Amygdala (tissue), 56 donors: ENCODE measurements at places on chromosomes 11 and 22.

- no peak for DNase-seq
Observed at GRCh38 chr22:29933619-29934018, 50.6 kb downstream of the MTMR3 start.

DNA sequence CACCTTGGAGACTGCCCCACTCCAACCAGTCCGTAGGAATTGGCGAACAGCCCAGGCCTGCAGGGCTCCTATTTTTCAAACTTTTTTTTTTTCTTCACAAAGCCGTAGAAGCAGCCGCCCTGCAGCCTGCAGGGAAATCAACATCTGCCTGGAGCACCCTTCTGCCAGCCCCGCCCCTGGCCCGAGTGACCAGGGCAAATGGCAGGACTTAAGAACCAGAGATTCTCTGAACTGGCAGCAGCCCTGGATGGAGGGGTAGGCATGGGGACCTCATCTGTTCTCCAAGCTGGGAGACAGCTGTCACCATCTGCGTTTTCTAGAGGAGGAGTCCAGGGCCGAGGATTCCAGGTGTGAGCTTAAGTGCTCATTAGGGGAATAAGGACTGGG, 5.6 kb downstream of the SCN2B start:
- DNase-seq = no peak

DNA sequence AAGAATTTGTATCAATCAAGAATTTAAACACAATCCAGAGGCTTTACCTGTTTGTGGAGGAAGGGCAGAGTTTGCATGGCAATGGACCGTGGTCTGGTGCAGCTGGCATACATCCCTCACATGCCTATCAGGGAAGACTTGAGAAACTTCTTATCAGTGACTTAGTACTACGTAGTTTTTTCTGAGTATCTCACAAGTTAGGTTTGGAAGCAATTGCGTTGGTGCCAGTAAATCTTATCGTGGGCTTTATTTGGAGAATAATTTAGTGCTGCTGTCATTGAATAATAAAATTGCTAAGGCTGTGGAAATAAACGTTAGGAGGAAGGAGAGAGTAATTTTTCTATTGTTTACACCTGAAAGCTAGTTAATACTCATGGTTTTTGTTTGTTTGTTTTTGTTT, 72.3 kb downstream of the PRMT3 start:
- no peak for DNase-seq

DNA sequence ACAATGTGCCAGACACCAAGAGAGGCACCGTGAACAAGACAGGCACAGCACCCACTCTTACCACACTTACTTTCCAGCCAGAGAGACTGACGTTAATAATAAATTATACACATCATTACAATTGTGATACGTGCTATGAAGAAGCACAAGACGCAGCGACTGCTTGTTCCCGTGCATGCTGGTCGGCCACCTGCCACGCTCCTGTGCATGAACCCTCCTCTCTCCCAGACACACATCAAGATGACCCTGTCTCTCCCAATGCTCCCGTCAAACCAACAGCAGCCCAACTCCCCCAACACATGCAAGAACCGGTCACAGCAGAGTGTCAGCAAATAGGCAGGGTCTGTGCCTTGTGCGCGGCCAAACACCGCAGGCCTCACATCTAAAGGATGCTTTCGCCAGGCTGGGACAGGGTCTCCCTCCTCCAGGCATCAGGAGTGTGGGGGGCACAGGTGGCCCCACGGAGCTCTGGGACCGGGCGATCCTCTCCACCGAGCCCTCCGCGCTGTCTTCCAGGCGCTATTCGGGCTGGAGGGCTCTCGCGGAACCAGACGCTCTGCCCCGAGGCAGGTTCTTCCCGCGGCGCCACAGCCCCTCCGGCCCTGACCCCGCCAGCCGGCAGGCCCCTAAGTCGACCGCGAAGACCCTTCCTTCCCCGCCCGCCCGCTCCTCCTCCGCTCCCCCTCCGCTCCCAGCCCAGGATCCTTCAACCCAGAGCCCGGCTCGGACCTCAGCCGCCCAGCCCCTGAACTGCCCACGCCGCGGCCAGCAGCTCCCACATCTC, 533 bp downstream of the SERGEF start:
- DNase-seq = peak; percentile 49

DNA sequence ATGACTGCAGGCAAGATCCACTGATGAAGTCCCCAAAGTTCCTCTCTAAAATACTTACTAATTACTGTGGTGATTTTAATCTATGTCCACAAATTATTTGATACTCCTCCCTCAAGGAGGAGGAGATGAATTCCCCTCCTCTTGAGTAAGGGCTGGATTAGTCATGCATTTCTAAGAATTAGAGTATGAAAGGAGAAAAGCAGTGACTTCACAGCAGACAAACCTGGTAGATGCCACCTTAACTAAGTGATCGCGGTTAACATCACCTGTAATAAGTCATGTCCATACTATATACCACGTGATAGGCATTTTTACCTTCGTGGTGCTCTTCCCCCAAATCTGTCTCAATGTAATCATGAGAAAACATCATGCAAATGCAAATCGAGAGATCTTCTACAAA, 52.0 kb upstream of the TSPAN18 start:
- DNase-seq = no peak

GRCh38 chr11:118439646-118440045, 3.4 kb downstream of the KMT2A start:
- no peak for DNase-seq
